GM20000 (cell line): ENCODE measurements at places on chromosomes 7 and 10.

DNA sequence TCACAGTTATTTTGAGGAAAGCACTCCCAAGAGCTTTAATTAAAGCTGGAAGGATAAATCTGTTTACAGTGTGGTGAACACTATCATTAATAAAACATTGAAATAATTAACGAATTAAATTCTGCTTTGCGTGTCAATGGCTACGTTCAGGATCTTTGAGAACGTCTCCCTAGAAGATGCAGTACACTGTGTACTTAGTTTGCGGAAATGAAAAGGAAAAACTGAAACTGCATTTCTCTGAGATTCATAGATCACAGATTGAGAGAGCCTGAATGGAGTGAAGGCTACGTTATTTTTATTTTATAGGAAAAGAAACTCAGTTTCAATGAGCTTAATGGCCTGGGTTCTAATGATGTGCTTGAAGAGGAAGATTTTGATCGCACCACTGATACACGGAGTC lies 85.3 kb downstream of the NRP1 start:
- DNase-seq, result no peak

GRCh38 chr10:55287346-55287745 lies 486.3 kb upstream of the PCDH15 start:
- DNase-seq, result no peak

GRCh38 chr7:28296571-28297483 lies 115.5 kb upstream of the CREB5 start:
- DNase-seq, result peak; percentile 27

DNA sequence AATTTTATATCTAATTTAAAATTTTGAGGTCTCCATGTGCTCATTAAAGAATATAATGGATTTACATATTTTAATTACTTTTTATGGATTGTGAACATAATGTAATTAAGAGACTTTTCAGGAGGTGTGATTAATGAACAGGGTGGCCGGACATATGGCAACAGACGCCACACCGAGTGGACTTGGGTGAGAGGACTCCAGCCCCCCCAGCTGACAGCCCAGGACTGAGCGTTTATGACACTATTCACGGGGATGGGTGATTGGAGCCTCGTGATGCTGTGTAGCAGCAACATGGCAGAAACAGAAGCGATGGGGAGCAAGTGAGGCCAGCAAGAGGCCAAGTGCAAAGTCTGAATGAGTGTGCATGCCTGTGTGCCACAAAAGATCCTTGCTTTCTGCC lies 1176.9 kb downstream of the TYW1 start:
- DNase-seq, result no peak

GRCh38 chr10:89348975-89349374 lies 21.2 kb downstream of the IFIT3 start:
- no peak for DNase-seq

DNA sequence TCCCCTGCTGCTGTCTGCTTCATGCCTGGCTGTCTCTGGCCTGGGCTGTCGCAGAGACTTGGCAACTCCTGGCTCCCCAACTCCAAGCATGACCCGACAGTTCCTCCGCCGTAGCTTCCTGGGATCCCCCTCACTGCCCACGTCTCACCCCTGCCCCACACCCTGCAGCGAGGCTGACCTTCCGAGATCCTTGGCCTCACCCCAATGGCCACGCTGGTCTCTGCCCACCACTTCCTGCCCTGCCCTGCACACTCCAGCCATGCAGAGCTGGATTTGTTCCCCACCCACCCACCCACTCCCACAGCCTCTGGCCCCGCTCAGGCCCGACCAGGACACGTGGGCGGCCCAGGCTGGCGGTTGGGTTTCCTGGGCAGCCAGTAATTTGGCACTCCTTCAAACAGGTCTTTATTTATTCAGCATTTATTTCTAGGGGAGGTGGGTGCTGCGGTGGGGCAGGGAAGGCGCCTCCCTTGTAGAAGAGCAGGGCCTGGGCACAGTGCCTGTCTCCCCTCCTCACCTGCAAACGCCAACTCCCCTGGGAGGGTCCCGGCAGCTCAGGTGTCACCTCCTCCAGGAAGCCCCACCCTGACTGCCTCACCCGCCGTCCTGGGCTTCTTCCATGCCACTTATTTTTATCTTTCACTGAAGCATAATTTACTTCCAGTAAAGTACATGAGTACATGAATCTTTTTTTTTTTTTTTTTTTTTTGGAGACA lies 25.5 kb downstream of the GTF2IRD1 start:
- DNase-seq, result no peak

DNA sequence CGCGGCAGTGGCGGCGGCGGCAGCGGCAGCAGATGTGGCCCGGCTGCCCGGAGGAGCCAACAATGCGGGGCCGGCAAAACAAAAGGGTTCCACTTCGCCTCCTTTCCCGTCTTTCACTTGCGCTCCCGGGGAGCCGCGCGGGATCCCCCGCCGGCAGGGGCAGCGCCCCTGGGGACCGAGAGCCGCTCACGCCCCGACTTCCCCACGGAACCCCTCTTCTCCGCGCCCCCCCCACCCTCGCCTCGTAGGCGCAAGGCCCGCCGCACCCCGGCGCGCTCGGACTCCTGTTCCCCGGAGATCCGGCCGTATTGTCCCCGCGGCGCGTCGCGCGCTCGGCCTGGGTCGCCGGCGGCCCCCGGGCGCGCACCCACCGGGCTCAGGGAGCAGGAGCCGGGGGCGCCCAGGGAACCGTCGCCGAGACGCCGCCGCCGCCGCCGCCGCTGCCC lies 854 bp downstream of the CTBP2 start:
- peak; percentile 74 for DNase-seq

DNA sequence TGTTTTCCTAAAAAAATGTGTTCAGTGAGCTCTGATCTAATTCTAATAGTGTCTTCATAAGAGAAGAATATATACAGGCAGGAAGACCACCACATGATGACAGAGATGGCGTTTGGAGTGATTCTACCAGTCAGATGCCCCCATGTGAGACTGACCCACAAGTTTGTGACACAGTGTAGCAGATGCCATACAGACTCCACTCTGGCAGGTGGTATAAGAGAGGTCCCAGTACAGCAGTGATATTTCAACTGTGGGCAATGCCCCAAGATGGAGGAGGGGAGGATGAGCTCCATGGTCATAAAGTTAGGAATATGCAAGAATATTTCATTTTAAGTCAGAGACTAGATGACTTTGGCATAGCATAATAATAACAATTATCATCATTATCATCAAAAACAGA lies 1022.6 kb downstream of the KCNMA1 start:
- no peak for DNase-seq

- DNase-seq, result no peak
These were observed 169.9 kb downstream of the KCND2 start for GRCh38 chr7:120442838-120443237.

DNA sequence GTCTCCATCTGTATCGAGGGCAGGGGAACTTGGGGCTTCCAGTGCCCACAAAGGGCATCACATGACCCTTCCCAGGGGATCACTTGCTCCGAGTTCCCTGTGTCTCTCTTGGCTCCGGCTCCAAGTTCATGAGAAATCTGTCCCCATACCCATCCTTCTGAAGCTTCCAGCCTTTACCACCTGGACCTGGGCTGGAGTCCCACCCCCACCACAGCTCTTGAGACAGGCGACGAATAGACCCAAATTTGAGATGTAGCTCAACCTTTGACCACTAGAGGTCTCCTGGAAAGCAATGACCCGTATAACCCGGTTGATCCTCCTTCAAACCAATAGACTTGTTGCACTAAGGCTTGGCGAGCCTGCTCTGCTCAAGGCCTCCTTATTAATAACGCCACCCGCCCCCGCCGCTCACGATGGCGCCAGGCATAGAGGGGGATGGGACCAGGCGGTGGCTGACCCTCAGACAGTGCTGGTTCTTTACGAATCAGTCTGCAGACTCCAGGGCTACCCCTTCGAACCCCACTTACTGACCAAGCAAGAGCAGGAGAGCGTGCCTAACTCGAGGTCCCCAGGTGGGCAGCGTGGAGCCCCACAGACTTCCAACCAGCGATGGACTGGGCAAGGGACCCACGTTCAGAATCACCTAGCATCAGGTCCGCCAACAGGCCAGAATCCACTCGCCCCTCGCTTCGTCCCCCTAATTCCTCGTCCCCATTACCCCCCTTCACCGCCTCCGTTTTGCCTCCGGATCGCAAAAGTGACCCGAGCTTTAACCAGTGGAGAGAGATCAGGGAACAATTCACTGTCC lies 4.4 kb upstream of the ARID5B start:
- DNase-seq, result peak; percentile 84

GRCh38 chr7:51209426-51209825 lies 107.2 kb downstream of the COBL start:
- DNase-seq, result no peak

DNA sequence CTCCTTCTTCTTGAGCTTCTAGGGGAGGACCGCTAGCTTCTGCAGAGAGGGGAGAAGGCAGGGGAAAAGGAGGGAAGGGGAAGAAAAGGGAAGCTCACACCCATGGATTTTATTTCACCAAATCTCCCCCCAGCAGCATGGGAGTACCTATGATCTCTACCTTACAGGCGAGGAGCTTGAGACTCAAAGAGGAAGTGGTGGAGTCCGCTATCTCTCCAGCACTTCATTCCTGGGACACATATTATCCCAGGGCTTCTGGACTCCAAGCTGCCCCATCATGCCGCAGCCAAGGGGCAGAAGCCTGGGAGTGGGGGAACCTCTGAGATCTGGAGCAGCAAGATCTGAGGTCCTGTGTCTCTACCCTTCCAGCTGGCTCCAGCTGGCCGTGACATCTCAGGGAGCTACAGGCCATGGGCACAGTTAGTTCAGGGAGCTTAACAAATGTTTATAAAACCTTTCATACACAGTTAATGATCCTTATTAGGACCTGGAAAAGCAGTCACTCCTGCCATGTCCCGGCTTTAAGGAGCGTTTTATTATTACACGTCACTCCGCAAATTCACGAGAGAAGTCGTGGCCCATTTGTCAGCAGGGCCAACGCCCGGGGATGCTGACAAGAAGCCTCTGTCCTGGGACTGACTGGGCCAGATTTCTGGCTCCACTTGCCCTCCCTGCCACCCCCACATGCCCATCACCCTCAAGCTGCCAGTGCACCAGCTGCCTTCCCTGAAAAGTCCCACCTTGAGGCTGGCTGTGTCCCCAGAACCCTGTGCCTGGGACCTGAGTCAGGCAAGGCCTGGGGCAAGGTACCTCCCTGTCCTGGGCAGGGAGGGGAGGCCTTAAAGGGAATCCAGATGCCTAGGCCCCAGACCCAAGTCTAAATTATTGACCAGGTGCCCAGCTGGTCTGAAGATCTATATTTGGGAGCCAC lies 132.1 kb upstream of the ZMIZ1 start:
- DNase-seq, result no peak

DNA sequence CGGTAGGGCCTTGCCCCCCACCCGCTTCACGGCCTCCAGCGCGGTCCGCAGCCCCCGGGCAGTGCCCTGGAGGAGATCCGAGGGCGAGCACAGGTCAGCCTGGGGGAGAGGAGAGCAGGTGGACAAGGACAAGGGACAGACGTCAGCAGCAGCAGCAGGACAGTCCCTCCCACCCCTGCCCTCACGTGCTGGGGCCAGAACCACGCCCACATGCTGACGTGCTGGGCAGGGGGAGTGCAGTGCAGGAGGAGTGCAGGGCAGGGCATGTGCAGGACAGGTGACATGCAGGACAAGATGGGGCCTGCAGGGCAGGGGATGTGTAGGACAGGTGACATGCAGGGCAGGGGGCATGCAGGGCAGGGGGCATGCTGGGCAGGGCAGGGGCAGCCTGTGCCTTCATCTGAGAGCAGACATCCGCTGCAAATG lies 1.5 kb upstream of the SAP25 start:
- no peak for DNase-seq

DNA sequence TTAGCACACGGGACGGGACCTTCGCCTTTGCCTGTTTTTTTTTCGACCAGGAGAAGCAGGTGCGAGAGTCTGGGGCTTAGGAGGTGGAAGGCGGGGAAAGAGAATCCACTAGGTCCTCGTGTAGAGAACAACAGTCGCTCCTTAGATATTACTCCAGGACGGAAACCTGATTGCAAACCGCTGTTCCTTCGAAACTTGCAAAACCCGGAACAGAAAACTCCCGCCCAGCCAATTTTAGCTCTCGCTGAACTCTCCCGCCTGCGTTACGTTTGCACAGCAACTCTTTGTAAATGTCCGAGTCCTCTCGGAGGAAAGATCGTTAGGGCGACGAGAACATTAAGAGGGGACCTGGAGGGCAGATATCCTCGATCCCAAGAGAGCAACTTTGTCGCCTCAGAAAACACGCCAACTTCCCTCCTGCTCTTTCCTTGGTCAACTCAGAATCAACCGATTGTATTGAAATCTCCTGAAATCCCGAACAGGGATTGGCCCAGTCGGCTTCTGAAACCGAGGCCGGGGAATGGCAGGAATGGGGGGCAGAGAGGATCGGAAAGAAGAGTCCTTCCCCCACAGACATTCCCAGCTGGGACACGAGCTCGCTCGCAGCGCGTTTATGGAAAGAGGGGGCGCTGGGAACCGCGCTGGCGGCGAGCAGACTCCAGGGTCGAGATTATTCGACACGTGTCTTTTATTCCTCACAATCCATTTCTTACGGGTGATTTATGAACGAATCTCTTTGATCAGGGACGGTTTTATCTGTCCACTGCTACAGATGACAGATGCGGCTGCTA lies 9.9 kb downstream of the TWIST1 start:
- DNase-seq, result no peak

GRCh38 chr7:11732207-11732606 lies 99.8 kb downstream of the THSD7A start:
- no peak for DNase-seq

GRCh38 chr10:83536426-83536825 lies 602.9 kb upstream of the GHITM start:
- no peak for DNase-seq

- DNase-seq, result no peak
These were observed 57.9 kb downstream of the GRB10 start for GRCh38 chr7:50724526-50725520.

- no peak for DNase-seq
These were observed 44.0 kb downstream of the CREB3L2 start for GRCh38 chr7:137957887-137958286.

DNA sequence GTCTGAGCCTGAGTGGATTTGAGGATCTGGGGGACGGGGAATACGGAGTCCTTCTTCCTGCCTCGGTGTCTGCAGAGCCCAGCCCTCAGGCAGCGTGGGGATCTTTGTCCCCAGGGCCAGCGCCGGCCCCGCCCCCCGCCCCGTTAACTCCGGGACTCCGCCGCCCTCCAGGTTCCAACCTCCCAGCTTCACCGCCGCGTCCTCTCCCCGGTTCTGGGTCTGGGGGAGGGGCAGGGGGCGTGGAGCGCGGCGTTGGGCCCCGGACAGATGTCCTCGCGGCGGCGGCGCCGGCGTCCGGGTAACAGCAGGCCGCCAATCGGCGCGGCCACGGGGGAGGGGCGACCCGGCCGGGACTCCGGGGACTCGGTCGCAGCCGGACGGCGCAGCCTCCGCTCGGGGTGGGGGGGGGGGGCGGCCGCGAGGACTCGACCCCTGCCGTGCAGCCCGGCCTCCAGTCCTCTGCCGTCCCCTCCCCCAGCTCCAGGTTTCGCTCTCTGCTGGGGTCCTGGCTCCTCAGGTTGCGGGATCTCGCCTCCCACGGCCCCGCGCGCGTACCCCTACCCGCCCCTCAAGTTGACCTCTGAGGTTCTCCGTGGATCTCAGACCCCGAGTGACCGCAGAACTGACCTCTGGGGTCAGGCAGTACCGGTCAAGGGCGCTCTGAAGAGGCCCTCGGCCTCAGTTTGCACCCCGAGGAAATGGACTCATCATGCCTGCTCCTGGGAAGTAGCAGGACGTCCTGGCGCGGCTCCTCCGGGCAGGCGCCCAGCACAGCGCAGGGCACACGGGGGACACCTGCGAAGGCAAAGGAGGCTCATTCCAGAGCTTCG lies 2.3 kb upstream of the ELFN1 start:
- DNase-seq, result no peak
